LHCN-M2 (cell line): ENCODE measurements at places on chromosomes 1 and 21. TPM values are rescaled to one million over a fixed set of nuclear protein-coding genes. Genes with fewer than 3 reads are reported as not detected.
A peak's percentile ranks its signal among the peaks of the same experiment; 100 is the strongest.

DNA sequence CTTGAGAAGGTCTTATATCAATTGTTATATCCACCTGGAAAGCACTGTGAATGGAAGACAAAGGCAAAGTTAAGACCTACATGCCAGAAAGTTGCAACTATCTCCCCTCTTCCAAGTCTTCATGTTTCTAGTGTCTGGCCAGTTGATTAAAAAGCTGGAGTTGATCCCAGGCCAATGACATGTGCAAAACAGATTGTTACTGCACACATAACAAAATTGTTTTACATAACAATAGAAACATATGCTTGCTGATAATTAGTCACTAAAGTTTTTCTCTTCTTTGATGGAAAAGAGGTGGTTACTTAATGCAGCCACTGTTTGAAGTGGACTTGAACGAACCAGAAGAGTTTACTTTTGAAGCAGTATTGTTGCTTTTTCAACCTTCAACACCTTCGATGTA is 158.2 kb downstream of the TGFBR3 start:
- no peak for DNase-seq

The DNASE2B gene
- total RNA-seq, result not detected in 2 replicates

DNA sequence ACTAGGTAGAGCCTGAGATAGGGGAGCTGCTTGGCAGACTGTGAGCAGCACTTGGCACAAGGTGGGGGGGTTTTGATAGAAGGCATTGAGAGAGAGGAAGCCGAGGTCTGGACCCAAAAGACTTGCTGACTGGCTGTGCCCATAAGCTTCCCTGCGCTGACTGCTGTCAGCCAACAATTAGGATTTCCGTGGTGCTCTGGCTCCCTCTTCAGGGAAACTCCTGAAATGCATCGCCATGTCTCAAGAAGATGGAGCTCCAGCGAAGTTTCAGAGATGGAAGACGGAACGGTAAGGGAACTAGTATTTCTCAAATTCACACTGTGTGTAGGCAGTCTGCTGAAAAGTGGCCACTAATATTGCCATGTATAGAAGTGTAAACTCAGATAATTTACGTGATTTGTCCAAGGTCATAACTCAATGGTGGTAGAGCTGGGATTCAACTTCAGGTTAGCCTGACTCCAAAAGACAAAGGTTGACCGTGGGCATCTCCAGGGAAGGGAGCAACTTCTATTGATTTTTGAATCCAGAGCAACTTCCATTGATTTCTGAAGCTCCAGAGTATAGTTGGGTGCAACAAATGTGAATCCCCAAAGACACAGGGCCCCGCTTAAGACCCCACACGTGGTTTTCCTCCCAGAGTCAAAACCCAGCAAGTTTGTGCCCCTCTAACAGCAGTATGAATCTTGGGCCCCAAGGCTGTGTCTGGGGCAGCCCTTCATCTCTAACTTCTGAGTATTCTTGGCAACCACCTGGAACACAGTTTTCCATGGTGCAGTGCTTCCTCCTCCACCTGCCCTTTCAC is 44.5 kb upstream of the CRNN start:
- DNase-seq, result peak; percentile 73

DNA sequence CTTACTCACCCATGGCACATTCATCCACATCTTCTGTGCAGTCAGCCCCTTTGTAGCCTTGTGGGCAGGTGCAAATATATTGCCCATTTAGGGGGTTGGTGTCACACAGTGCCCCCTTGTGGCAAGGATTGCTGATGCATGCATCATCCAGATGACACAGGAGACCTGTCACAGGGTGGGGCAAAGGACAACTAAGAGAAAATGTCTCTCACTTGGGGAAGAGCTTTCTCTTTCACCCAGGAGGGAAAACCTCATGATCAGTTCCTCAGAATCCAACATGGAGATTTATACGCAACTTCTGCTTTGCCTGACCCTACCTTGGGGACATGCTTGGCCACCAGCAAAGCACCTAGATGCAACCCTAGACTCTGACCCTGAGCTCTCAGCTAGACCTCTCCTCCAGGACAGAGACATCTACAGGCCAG is 71.8 kb upstream of the ADAM30 start:
- DNase-seq, result peak; percentile 79

- peak; percentile 2 for DNase-seq
These were observed 282.6 kb downstream of the BARHL2 start for GRCh38 chr1:90434460-90434859.

GRCh38 chr21:34618941-34619340 is 4.0 kb upstream of the RCAN1 start:
- DNase-seq, result no peak

The C1orf141 gene
- total RNA-seq, result not detected in 2 replicates

GRCh38 chr1:169130683-169131082 is 24.2 kb downstream of the ATP1B1 start:
- no peak for DNase-seq

The PATJ gene
- total RNA-seq, result 1.3 and 1.6 TPM in 2 replicates

- peak; percentile 80 for DNase-seq
These were observed 492.6 kb downstream of the KCNT2 start for GRCh38 chr1:196115646-196116045.
